ENCODE measurements at places on chromosomes 13 and 19.

DNA sequence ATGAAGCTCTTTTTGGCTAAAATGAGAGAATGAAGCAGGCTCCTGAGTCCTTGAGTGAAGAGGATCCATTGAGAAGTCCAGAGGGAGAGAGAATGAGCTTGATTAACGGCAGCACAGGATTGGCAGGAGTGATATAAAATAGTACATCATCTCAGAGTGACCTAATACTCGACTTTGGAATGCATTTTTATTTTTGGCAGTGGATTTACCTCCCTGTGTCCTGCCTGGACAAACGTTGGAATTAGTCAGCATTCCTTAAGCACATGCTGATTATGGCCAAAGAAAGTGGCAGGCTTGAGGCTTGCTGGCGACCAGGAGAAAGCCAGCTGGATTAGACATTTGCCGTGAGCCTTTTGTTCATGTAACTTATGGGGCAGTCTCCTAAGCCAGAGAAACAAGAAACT lies 22.9 kb downstream of the LRCH1 start:
- no peak for DNase-seq

DNA sequence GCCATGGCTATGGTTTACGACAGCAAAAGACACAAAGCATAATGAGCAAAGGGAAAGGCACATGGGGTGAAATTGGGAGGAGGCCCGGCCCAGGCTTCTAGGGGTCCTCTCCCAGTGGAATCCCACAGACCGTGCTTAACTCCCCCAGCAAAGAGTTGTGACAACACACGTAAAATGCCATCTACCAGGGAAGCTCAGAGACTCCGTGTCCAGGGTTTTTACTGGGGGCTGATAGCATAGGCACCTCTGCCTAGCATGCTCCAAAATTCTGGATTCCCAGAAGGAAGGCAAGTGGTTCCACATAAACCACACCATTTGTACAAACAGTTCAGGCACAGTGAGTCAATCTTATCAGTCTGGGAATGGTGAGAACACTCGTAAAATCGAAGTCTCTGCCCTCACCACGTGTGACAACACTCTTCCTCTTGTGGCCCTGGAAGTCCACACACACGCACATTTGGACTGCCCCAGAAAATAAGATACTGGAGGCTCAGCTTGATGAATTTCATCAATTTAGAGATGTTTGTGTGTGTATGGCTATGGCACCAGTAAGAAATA lies 34.9 kb downstream of the RHPN2 start:
- no peak for DNase-seq

- DNase-seq, result no peak
Measured at GRCh38 chr13:33828431-33829129, 10.6 kb downstream of the RFC3 start.

GRCh38 chr19:3668331-3669081 lies 31.8 kb downstream of the PIP5K1C start:
- DNase-seq, result no peak

DNA sequence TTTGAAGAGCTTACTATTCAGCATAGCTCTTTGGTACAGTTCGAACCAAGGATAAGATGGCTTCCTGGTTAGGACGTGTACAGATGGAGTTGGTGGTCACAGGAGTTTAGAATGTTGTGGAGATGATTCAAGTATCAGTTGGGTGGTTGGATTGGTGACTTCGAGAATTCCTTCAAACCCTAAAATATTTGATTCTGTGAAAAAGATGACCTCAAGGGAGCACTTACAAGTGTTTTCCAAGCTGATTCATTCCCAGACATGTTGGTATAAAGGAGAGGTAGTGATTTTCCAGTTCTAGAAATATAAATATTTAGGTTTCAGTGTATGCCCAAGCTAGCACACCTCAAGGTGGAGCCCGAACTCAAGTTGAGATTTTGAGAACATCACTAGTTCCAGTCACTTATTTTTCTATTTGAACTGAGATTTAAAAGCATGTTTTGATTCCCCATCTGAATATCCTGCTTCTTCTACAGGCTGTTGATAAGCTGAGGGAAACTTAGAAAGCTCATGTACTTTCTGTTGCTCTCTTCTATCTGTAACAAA lies 306.1 kb downstream of the DCT start:
- no peak for DNase-seq

- DNase-seq, result no peak
Measured at GRCh38 chr19:5881543-5882299, 11.4 kb upstream of the FUT5 start.

- DNase-seq, result peak; percentile 53
Measured at GRCh38 chr19:48588670-48589401, 17.7 kb upstream of the SPACA4 start.

- no peak for DNase-seq
Measured at GRCh38 chr13:57858376-57858775, 226.8 kb downstream of the PCDH17 start.

- DNase-seq, result no peak
Measured at GRCh38 chr13:30371649-30372265, 50.5 kb upstream of the UBE2L5 start.

DNA sequence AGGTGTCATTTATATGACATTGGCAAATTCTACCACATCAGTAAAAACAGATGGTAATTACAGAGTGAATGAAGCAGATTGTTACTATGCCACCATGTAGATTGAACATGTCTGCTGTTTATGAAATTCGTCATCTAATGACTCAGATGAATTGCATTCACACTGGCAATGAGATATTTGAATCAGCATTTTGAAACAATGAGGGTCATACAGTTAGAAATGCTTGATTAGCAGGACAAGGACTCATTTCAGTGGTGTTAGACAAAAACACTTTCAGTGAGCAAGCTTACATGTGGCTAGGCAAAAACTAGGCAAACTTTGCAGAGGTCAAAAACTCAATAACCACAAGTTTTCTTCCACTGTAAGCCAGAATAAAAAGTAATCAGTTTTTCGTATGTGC lies 1165.0 kb downstream of the SLITRK1 start:
- DNase-seq, result no peak

DNA sequence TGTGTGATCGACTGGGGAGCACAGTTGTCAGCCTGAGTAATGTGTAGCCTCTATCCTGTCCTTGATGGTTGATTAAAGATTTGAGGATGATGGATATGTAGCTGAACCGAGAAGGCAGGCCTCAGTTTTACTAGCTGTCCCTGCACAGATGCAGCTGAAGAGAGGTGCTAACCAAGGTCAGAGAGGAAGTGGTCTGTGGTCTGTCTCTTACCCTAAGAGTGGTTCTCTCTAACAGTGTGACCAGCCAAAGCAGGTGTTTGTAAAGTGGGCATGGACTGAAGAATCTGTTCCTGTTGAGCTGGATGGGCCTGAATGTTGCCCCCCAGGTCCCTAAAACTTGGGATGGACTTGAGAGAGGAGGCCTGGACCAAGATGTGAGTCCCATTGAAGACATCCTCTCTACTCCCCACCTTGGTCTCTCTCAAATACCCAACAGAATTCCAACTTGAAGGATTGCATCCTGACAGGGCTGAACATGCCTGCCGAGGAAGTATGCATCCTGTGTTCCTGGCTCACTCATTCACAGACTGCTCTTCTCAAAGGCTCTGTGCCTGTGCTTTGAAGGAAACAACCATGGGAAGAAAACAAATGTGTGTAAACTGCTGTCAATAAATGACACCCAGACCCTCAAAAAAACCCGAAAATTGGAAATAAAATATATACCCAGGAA lies 223.8 kb downstream of the MAB21L1 start:
- DNase-seq, result no peak

DNA sequence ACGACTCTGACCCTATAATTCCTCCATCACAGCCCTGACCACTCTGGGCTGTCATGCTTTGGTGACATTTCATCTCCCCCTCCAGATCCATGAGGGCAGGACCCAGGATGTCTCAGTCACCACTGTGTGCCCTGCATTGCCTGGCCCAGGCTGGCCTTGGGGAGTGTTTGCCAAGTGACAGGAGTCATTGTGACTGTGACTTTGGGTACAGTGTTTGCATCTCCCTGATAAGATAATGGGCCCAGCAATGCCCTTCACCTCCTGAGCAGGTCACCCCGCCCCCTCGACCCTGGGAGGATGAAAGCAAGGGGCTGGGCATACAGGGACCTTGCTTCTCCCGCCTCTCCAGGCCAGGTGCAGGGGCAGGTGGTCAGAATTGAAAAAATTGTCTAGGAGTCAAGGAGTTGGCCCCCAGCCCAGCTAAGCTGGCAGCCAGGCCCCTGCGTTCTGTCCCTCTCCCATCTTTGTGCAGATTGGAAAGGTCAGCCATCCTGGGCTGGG lies 5.9 kb upstream of the ATP4A start:
- no peak for DNase-seq

DNA sequence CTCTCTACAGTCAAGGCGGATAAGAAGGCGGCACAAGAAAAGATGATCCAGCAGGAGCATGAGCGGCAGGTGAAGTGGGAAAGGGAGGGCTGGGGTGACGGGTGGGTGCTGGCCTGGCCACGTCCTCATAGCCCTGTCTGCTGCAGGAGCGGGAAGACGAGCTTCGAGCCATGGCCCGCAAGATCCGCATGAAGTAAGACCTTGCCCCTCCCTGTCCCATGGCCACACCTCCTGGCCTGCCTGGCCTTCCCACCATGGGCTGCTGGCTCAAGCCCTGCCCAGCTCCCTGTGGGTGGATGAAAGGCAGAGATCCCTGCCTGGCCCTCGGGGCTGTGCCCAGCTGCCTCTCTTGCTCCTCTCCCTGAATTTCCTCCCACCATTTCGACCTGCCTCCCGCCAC lies 7.2 kb downstream of the ZNF296 start:
- no peak for DNase-seq

- DNase-seq, result no peak
Measured at GRCh38 chr13:51222037-51222685, at the start of gene FAM124A. TSS of gene FAM124A (plus strand) at chr13:51222398. CDS start at chr13:51222502, 104 bp downstream.

DNA sequence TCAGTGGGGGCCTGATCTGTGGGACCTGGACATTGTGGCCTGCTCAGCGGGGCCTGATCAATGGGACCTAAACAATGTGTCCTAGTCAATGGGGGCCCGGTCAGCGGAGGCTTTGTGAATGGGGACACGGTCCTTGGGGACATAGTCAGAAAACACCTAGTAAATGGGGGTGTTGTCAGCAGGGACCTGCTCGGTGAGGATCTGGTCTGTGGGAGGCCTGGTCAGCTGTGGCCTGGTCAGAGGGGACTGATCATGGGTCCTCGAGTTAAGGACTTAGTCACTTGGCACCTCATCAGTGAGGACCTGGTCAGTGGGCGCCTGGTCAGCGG lies 44.5 kb upstream of the TPM4 start:
- no peak for DNase-seq

GRCh38 chr13:23794267-23795161 lies 94.7 kb downstream of the MIPEP start:
- DNase-seq, result no peak

DNA sequence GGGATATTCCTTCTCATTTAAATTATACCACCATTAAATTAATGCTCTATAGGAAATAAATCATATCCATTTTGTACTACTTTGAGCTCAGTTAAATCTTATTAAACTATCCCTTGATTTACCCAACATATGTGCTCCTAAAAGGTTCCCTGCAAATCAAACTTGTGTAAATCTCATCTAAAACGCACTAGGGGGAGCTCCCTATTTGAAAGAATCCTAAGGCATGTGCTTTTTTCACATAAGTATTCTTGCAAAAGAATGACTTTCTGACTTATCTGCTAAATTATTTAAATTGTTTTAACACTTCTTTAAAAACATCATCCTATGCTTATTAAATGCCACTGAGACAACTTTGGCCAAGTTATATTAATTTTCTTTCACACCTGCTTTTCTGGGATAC lies 7.9 kb downstream of the INTS6 start:
- no peak for DNase-seq
